ENCODE measurements at places on chromosomes 3 and 15.

DNA sequence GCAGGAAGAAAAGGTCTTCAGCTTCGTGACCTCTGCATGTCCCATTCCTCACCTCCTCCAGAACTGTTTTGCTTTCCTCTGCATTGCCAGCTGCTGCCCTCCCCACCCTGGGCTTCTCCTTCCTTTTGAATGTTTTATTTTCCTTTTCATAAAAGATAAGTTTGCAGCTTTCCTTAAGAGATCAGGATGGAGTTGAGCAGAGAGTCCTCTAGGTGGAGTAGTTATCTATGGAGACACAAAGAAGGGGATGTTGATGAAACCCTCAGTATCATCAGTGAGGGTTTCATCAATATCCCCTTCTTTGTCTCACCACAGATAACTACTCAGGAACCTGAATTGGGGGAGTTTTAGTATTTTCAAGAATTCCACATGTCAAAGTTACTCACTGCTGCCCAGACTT, 19.0 kb upstream of the SLC25A36 start:
- DNase-seq, result no peak

DNA sequence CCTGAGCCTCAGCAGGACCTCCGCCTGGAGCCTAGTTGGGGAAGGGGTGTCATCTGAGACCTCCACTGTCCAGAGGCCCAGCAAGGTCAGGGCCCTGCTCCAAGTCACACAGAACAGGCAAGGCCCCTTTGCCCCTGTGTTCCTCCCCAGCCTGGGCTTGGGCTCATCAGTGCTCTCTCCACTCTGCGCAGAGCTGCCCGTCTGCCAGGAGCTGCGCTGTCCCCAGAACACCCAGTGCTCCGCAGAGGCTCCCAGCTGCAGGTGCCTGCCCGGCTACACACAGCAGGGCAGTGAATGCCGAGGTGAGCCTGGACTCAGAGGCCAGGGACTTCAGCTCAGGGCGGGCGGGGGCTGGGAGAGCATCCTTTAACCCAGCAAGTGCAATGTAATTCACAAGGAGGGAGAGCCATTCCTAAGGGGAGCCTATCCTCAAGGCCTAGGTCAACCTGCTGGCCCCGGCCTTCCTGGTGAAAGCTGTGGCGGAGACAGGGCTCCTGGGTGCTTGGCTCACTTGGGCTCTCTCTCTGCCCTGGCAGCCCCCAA, 7.7 kb downstream of the STAB1 start:
- DNase-seq, result no peak

- no peak for DNase-seq
Observed at GRCh38 chr3:177602601-177603147, 405.4 kb upstream of the TBL1XR1 start.

DNA sequence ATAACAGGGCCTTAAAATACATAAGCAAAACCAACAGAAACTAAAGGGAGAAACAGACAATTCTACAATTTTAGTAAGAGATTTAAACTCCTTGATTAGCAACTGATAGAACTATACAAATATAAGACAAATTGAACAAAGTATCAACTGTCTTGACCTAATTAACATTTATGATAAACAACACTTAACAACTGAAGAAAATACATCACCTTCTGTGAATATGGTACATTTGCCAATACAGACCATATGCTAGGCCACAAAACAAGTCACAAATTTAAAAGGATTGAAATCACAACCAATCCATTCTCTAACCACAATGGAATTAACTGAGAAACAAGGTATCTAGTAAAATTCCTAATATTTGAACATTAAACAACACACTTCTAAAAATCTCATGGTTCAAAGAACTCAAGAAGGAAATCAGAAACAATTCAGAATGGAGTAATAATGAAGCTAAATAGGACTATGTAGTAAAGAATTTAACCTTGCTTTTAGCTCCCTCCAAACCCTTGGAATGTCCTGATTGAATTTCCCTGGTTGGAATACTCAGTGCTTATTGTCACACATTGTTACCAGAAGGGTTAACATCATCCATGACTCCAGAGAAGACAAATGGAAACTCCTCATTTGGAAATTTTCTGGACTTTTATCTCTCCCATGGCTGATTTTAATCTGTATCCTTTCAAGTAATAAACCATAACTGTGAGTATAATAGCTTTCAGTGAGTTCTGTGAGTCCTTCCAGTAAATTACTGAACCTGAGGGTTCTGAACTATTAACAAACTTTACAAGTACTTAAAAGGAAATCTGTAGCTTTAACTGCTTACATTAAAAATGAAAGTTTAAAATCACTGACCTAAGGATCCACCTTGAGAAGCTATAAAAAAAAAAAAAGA, 88.8 kb downstream of the DLG1 start:
- no peak for DNase-seq

GRCh38 chr15:48674876-48675275, 29.4 kb upstream of the FBN1 start:
- no peak for DNase-seq

DNA sequence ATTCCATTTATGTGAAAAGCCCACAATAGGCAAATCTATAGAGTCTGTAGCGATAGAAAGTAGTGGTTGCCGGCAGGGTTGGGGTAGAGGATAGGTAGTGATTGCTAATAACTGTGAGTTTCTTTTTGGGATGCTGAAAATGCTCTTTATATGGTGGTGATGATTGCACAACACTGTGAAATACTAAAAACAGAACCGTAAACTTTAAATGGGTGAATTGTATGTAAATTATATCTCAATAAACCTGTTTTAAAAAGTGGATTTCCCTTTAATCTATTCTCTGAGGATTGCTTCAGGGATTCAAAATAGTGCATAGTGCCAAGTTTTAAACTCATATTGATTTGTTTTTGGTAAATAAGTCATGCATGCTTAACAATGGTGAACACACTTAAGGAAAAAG, 140.2 kb downstream of the LPP start:
- no peak for DNase-seq

GRCh38 chr3:174168026-174168425, 691.1 kb upstream of the NAALADL2 start:
- no peak for DNase-seq

GRCh38 chr3:185318141-185318540, 44.8 kb upstream of the MAP3K13 start:
- no peak for DNase-seq

GRCh38 chr3:100297784-100298183, 36.8 kb upstream of the NIT2 start:
- DNase-seq, result no peak

- no peak for DNase-seq
Observed at GRCh38 chr15:98809273-98809672, 160.9 kb downstream of the IGF1R start.

DNA sequence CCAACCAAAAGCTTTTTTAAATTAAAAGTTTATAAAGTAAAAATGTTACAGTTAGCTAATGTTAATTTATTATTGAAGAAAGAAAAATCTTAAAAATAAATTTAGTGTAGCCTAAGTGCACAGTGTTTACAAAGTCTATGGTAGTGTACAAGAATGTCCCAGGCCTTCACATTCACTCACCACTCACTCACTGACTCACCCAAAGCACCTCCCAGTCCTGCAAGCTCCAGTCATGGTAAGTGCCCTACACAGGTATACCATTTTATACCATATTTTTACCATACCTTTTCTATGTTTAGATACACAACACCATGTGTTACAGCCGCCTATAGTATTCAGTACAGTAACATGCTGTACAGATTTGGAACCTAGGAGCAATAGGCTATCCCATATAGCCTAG, 29.1 kb downstream of the SSR3 start:
- no peak for DNase-seq

GRCh38 chr15:91857772-91858171, 4.3 kb downstream of the SLCO3A1 start:
- no peak for DNase-seq

- DNase-seq, result no peak
Observed at GRCh38 chr3:4462369-4463040, 4.6 kb downstream of the SUMF1 start.

Measured in heart left ventricle (tissue), 16 donors.